ENCODE measurements at places on chromosomes 2 and 18.

- DNase-seq, result no peak
Observed at GRCh38 chr18:13324880-13325279, 106.3 kb downstream of the LDLRAD4 start.

DNA sequence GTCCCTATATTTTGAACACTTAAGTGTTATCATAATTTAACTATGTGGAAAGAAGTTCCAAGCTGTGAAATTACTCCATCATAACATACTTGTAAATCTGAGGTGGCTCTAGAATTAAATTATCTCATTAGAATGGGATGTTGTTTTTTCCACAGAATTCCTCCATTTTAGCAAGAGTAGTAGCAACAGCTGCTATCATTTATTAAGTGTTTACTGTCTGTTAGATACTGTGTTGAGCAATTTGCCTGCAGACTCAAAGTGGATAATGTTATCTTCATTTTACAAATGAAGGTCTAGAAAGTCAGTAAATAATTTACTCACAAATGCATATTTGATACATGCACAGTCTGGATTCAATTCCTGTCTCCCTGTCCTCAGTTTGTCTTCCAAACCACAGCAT lies 504.8 kb upstream of the NRP2 start:
- no peak for DNase-seq

- no peak for DNase-seq
Observed at GRCh38 chr2:219116776-219117646, 43.6 kb downstream of the NHEJ1 start.

DNA sequence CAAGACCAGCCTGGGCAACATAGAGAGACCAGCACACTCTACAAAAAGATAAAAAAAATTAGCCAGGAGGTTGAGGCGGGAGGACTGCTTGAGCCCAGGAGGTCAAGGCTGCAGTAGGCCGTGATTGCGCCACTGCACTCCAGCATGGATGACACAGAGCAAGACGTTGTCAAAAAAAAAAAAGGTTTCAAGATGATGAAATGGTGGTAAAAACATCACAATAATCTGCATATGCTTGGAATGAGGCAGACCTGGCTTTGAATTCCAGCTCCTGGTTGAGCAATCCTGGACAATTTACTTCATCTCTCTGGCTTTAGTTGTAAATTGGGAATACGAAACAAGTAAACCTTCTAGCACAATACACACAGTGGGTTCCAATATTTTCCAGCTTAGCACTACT lies 24.1 kb downstream of the USP40 start:
- no peak for DNase-seq

- DNase-seq, result no peak
Observed at GRCh38 chr2:131077966-131078365, 15.3 kb downstream of the FAM168B start.

- DNase-seq, result no peak
Observed at GRCh38 chr2:220143336-220143735, 515.9 kb downstream of the SLC4A3 start.

- DNase-seq, result no peak
Observed at GRCh38 chr2:6959751-6960150, 42.5 kb downstream of the RNF144A start.

GRCh38 chr18:6976935-6977334 lies 140.7 kb downstream of the LAMA1 start:
- DNase-seq, result no peak

DNA sequence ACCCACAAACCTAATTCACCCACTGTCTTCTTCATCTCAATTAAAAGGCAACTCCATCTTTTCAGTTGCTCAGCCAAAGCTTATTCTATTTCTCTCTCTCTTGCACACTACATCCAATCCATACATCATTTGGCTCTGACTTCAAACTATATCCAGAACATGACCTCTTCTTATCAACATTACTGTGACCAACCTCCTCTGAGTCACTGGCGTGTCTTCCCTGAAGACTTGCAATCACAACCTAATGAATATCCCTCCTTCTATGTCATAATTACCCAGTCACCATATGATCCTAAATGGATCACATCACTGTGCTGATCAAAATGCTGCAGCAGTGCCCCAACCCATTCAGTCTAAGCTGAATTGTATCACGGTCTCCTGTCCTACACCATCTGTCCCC lies 22.6 kb upstream of the SULT1C3 start:
- no peak for DNase-seq

DNA sequence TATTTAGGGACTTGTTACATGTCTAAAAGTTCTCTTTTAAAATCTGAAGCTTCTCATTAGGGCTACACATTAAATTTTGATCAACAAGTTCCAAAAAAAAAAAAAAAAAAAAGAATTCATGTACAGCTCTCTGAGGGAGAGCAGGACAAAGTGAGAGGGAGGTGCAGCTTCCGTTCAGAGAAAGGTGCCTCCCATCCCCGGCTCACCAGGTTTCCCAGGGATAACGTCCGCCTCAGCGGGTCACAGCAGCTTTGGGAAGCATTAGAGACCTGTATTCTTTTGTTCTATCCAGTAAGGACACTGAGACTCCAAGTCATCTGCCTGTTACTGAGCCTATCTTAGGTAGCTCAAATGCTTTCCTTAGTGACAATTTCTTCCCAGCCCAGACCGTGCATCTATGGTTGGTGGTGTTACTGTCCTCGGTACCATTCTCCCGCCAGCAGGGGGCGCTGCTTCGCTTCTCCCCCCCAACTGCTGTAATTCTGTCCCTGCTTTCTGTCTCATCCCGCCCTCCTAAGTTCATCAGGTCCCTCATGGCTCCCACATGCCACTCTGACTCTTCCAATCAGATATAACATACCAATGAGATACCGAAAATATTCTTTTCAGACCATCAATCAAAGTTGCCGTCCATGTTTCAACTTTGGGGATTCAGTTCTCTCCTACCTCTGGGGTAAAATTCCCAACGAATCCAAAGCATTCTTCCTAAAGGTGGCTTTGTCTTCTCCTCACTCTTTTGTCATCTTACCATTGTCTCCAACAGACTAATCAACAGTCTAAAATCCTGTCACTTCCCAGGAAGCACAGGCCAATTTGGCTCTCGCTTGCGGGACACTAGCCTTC lies 466.5 kb downstream of the METTL4 start:
- DNase-seq, result peak; percentile 35

DNA sequence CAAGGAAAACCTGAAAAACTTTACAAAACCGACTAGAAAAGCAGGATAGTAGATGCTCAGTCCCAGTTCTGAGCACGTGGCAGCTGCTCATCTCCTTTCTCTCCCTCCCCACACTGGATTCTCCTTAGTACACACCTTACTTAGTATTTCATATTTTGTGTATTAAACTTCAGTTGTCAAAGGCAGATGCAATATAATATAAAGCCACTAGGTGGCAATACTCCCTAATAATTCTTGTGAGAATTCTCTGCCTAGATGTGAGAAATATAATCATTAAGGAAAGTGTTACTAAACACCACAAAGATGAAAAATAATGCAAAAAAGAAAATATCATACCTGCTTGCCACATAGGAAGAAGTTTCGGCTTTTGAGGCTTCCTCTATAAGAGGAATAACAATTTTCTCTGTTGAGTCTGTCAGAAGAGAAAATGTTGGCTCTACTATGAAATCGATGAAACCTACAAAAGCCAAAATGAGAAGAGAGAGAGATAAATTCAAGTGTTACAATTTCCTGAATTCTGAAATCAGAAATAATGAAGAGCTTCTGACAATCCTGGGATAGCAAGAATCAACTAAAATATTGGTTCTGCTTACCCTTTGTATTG lies 200.6 kb downstream of the PPP1R1C start:
- peak; percentile 42 for DNase-seq

- peak; percentile 53 for DNase-seq
Observed at GRCh38 chr2:108449410-108450130, 564 bp downstream of the GCC2 start.

DNA sequence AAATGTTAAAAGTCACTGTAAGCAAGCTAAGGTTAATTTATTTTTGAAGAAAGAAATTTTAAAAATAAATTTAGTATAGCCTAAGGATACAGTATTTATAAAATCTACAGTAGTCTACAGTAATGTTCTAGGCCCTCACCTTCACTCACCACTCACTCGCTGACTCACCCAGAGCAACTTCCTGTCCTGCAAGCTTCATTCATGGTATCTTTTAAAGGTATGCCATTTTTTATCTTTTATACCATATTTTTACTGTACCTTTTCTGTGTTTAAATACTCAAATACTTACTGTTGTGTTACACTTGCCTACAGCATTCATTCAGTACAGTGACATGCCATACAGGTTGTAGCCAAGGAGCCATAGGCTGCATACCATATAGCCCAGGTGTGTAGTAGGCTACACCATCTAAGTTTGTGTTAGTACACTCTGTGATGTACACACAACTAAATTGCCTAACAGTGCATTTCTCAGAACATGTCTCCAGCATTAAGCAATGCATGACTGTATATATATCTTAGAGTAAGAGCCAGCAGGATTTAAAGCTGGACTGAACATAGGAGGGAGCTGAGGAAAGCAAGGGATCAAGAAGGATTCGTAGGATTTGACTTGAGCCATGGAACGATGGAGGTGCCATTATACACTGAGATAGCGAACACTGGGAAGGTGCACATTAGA lies 83.1 kb upstream of the KLF7 start:
- no peak for DNase-seq

- no peak for DNase-seq
Observed at GRCh38 chr2:33488715-33489540, 12.5 kb downstream of the RASGRP3 start.

DNA sequence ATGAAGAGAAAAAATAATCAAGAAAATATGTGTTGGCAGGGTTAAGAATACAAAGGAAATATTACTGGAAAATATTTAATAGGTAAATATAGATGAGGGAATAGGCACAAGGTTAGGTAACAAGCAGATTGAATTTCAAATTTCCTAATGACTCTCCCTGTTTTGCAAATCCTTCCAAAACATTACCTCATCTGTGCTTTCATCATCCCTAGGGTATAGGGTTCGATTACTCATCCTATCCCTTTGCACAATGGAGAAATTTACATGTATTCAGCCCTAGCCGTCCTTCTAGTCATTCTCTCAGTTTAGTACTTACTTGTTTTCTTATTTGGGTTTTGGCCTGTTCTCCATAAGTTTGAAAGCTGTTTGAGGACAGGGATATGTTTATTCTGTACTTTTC lies 864.6 kb upstream of the FSHR start:
- DNase-seq, result no peak

DNA sequence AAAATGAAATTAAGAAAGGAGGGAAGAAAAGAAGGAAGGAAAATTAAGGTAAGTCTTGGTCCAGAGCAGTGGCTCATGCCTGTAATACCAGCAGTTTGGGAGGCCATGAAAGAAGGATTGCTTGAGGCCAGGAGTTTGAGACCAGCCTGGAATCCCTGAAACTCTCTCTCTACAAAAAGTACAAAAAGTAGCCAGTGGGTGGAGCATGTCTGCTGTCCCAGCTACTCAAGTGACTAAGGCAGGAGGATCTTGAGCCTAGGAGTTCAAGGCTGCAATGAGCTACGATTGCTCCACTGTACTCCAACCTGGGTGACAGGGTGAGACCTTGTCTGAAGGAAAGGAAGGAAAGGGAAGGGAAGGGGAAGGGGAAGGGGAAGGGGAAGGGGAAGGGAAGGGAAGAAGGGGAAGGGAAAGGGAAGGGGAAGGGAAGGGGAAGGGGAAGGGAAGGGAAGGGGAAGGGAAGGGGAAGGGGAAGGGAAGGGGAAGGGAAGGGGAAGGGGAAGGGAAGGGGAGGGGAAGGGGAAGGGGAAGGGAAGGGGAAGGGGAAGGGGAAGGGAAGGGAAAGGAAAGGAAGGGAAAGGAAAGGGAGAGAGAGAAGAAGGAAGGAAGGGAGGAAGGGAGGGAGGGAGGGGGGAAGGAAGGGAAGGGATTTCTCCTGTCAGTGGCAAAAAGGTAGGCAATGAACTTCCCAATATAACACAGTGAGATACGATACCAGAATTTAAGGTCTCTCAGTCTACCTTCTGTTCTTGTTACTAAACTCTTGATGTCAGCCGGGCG lies 412.8 kb downstream of the CMPK2 start:
- no peak for DNase-seq

GRCh38 chr18:12432881-12433280 lies 25.2 kb downstream of the PRELID3A start:
- no peak for DNase-seq

DNA sequence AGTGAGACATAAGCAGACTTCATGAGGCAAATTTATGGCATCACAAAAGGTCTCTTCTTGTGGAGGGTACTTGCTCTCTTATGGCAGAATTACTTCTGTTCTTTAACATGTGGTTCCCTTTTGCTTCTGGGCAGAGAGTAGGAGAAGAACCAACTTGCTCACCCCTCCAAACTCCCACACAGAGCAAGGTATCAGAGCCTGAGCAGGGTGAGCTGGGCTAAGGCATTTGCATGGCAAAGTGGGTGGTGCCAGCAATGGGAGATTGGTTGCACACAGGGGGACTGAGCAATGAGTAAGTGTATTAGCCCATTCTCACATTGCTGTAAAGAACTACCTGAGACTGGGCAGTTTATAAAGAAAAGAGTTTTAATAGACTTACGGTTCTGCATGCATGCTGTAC lies 64.2 kb upstream of the ITGB6 start:
- no peak for DNase-seq

DNA sequence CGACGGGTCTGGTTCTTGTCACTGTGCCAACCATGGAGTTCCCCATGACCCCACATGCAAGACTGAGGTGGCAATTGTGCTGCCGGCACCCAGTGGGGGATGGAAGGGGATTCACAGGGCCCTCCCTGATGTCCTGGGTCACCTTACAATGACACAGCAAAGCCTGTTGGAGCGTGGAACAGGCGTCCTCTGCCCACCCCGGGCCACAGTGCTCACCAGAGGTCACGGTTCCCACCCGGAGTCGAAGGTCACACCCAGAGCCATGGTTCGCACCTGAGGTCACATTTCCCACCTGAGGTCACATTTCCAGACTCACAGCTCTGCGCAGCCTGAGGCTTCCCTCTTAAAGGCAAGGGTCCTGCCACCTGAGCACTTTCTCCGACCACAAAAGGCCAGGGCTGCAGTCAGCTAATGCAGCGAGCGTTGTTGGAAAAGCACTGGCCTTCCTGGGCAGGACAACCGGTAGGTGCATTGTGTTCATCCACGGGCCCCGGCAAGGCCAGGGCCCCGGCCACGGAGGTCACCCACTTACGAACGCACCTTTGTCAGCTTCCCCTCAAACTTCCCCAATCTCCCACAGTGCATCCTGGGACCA lies 24.0 kb downstream of the KIF1A start:
- DNase-seq, result no peak
